ENCODE measurements at places on chromosomes 6 and 20.

- no peak for DNase-seq
Observed at GRCh38 chr6:86215323-86215722, 572.6 kb upstream of the SYNCRIP start.

DNA sequence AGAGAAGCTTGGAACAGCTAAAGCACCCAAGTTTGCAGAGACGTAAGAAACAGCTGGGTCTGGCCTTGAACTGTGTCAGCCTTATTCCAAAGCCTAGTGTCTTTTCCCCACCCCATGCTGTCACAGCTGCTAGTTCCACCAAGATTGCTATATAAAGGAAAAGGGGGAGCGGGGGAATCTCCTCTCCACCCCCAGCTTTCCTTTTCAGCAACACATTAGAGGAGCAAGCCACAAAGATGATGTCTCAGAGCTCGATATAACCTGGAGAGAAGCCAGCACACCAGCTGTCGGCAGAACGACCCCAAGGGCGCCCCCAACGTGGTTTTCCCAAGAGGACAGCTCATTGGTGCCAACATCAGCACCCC lies 36.5 kb downstream of the ATP9A start:
- DNase-seq = no peak

GRCh38 chr20:36775196-36775595 lies 1.6 kb upstream of the DSN1 start:
- no peak for DNase-seq

- no peak for DNase-seq
Observed at GRCh38 chr20:8066662-8067061, 47.1 kb upstream of the TMX4 start.

- DNase-seq = no peak
Observed at GRCh38 chr20:18363708-18364107, 75.4 kb downstream of the ZNF133 start.

DNA sequence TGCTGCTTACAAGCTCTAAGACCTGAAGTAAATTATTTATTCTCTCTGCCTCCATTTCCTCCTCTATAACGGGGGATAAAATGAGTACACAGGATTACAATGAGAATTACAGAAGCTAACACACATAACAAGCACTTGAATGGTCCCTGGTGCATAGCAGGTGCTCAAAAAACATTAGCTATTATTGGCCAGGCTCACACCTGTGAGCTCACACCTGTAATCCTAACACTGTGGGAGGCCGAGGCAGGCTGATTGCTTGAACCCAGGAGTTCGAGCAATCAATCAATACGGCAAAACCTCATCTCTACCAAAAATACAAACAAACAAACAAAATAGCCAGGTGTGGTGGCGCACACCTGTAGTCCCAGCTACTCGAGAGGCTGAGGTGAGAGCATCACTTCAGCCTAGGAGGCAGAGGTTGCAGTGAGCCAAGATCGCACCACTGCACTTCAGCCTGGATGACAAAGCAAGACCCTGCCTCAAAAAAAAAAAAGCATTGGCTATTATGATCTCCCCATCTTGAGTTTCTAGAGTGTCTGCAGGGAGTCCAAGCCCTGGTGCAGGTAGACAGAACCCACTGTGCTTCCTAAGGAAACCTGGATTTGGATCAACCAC lies 68.1 kb downstream of the PREX1 start:
- no peak for DNase-seq

- DNase-seq = no peak
Observed at GRCh38 chr6:122676688-122677087, 66.5 kb downstream of the PKIB start.

DNA sequence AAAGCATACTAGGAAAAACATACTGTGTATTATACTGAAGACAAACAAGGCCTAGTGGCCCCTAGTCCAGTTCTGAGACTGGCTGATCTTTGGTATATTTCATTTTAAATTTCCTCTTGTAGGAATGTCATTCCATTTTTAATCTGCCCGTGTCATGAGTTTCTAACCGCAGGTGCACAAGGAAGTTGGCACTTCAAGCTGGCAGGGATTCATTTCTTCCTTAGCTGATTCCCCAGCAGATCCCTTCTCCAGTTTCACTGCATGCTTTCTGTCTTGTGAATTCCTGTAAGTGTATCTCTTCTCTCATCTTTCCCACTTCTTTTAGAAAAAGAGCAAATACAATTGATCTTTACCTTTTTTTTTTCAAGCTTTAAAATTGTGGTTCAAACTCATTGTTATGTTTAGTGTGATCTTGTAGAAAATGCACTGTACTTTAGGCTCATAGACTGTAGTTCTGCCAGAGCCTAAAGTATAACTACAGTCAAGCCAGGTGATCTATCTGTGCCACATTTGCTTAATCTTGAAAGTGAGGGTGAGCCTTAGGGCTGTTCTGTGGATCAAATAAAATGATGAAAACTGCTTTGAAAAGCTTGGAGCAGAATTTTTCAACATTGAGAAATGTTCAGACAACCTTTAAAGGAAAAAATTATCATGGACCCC lies 37.0 kb downstream of the RNF217 start:
- DNase-seq = no peak

DNA sequence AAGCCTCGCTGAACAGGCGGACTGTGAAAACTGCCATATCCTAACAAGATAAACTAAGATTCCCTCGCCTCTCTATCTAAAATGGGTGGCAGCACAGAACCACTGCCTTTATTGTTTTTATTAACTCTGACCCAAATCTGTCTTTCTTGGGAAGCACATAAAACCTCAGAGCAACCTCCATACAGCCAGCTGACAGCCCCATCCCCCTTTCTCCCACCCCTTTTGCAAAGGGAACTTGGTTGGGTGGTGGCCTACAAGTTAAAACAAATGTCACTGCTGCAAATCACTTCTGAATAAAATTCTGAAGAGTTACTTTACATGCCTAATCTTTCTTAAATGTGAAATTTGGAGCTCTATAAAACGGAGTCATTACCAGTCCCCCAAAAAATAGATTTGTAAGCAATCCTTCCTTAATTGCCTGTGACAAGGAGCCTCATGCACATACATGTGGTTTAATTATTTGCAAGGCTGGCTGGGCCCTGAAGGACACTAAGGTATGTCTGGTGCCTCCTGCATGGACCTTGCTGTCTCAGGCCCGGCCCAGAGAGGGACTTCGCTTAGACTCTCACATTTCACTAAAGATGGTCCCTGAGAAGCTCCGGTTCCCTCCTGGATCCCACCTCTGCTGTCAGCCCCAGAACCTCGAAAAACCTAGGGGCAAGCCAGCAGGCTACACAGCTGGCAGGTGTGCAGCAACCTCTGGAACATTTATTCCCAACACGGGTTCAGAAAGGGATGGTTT lies 21.7 kb downstream of the PXDC1 start:
- no peak for DNase-seq

DNA sequence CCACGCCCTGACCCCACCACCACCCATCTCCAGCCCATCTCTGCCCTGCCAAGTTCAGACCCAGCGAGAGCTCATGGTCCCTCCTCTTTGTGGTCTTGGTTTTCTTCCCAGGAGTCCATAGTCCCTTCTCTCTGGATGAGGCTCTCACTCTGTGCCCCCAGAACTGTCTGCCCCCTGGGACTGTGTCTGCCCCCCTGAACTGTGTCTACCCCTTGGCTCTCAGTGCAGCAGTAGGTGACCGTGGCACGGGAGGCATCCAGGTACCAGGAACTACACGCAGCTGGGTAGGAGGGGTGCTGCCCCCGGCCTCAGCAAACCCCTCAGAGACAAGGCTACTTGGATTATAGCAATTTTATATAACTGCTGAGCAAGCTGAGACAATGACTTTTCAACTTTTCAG lies 23.6 kb downstream of the PRR18 start:
- no peak for DNase-seq

DNA sequence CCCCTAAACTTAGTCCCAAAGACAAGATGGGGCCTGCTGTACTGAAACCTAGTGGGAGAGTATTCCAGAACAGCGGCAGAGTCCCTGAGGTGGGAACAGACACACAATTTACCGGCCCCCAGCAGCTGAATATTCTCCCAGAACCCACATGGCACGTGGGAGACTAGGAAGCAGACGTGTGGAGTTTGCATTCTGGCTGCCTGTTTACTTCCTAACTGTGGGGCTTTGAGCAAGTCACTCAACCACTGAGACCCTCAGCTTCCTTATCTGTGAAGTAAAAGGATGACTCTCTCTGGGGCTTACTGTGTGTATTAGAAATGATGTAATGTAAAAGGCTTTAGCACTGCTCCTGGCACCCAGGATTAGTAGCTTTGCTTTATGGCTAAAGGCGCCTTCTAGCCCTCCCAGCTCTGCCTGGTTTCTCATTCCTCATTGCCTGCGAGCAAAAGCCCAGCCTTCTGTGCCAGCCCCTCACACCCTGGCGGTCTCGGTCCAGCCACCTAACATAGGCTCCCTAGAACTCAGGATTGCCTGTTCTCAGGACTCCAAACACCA lies 353.1 kb downstream of the CDC5L start:
- DNase-seq = no peak

Measured in T-helper 1 cell (primary cell).